ENCODE measurements at places on chromosomes 3 and 15.

GRCh38 chr3:178585454-178585853 lies 49.2 kb downstream of the KCNMB2 start:
- no peak for DNase-seq

GRCh38 chr15:89665449-89666181 lies 10.3 kb upstream of the KIF7 start:
- no peak for DNase-seq

- DNase-seq = no peak
Measured at GRCh38 chr15:90056529-90056928, 45.7 kb downstream of the IDH2 start.

DNA sequence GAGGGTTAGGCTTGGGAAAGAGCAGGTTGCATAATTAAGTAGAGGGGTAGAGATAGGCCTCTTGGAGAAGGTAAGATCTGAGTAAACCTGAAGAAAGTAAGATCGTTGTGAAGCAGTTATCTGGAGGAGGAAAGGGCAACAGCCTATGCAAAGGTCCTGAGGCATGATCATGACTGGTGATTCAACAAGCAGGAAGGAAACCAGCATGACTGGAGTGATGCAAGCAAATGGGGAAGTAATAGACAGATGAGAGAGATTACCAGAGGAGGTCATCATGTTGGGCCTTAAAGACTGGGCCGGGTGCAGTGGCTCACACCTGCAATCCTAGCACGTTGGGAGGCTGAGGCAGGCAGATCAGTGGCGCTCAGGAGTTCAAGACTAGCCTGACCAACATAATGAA lies 360.2 kb downstream of the EPHB1 start:
- DNase-seq = no peak

GRCh38 chr3:124688581-124689454 lies 41.4 kb upstream of the UMPS start:
- peak; percentile 40 for DNase-seq

DNA sequence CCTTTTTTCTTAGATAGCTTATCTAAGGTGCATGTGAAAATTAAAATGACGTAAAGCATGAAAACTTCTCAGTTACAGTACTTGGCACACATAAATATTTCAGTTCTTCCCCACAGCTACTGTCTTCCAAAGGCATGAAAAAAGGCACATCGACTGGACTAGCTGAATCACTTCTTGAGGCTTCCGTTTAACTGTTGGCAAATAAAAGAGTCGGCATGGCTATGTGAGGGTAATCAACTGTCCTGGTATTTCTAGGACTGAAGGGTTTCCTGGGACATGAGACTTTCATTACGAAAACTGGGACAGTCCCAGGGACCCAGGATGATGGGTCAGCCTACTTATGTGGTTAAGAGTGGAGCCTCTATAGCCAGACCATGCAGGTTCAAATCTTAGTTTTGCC lies 168.2 kb downstream of the TPRG1 start:
- DNase-seq = no peak

- DNase-seq = no peak
Measured at GRCh38 chr3:18432752-18433151, 7.6 kb upstream of the SATB1 start.

DNA sequence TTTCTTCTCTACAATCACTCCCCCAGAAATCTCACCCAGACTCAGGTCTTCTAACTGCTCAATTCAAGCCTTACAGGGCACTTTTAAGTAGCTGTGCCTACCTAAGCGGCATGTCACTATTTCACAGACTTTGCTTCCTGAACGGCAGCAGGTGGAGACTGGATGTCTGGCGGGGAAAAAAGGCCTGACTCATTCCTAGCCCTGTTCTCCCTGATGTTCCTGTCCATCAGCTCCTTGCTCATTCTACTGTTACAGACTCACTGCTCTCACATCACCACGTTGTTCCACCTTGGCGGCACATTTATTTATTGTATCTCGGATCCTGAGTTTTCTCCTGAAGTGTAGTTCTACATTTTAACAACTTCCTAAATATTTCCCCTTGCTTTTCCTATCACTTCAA lies 52.6 kb upstream of the ATP11B start:
- no peak for DNase-seq
